Activated gamma-delta T cell treated with anti-CD3 and anti-CD28 coated beads, Interleukin-2, amount 50 U/mL, for 16 hours (primary cell): ENCODE measurements at places on chromosomes 3 and 15.

DNA sequence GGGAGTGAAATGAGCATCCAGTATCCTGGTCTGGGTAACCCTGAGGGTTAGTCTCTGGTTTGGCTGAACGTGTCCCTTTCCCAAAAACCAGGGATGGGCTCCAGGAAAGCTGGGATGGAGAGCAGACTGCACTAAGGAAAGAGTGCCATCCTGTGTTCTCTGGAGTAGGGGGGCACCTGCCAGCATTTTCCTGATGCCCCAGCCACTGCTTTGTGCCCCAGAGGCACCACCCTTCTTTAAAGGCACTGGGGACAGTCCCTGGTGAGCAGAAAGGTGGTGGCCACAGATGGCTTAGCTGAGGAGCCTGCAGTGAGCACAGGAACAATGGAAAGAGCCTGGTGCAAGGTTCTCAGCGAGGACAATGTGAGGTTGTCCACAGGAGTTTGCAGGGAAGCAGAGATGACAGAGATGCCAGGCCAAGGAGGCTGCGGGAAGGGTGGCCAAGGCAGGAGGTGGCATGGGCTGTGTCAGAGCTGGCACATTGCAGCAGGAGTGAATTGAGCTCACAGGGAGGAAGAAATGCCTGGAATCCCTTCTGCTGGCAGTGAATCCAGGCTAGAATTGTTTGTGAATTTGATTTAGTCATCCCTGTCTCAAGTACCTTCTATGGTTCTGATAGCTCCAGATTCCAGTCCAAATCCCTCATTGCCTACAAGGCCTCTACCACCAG is 39.9 kb downstream of the AMOTL2 start:
- no peak for DNase-seq

DNA sequence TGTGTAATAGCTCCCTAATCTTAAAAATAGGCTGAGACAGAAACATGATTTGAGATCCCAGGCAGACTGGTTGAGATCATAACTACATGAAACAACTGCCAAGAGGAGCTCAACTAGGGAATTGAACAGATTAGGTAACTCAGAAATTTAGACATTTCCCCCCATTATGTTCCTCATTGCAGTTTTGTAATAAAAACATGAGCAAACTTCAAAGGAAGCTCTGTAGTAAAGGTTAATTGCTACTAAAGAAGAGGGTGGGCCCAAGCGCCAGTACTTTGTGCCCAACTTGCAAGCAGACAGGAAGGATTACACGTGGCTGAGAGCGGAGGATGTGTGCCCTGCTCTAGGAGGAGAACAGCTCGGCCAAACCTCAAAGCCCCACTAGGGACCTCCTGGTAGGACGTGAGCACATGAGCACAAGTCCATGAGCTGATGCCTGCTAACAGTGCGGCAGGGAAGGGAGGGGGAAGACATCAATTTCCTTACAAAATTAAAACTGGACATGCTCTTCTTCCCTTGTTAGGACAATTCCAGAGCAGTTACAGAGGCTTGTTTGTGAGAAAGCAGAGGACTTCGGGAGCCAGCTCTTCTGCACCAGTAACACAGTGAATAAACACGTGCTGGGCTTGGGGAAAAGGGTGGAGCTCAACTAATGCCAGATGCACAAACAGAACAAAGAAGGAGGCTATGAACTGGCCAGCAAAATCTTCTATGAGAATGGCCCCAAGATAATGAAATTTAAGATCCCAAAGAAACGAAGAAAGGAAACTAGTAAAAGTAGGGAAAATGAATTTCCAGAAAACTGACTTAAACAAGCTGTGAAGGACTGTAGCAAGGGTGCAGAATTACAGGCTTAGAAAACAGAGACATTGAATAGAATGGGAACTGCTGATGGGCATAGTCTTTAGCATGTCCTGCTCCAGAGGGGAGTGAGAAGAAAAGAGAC is 275.5 kb downstream of the MECOM start:
- DNase-seq, result no peak

DNA sequence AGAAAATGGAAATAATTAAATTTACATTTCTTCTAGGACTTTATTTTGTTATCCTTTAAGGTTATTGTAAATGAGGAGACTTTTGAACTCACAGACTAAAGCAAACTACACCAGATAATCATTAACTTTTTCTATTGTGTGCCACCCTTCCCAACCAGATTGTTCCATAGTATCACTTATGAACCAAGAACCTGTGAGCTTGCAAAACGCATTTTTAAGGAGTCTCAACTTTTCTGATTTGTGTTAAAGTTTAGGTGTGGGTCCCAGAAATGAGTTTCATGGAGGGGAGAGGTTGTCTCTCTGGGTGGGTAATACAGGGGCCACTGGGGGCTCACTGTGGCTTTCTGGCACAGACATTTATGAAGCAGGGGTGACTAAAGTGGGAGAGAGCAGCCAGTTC is 75.7 kb downstream of the IGF1R start:
- DNase-seq, result no peak

GRCh38 chr3:141465221-141465620 is 21.6 kb upstream of the RASA2 start:
- no peak for DNase-seq

GRCh38 chr3:67418426-67419217 is 235.8 kb downstream of the SUCLG2 start:
- DNase-seq, result no peak

DNA sequence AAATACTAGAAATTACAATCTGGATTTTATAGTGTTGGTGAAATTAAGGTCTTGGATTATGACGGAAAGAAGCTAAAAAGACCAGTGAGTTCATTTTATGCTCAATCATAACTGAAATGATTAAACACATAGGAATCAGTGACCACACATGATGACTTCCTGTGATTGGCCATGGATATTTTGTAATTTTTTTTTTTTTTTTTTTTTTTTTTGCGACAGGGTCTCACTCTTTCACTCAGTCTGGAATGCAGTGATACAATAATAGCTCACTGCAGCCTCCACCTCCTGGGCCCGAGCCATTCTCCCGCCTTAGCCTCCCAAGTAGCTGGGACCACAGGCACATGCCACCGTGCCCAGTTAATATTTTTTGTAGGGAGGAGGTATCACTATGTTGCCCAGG is 47.4 kb downstream of the PAQR5 start:
- DNase-seq, result no peak

DNA sequence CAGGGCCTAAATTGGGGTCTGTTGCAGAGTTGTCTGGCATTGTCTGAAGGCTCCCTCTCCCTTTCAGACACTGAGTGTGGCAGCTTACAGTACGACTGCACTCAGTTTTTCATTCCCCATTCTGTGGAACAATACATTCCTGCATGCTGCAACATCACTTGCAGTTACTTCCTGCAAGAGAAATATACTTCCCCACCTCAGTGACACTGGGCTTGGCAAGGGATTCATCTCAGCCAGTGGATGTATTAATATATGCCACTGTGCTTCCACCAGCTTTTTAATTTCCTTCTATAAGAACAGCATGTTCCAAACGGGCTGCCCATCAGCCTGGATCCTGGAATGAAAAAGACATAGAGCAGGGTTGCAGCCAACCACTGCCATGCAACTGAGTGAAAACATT is 23.1 kb downstream of the B3GALNT1 start:
- no peak for DNase-seq

DNA sequence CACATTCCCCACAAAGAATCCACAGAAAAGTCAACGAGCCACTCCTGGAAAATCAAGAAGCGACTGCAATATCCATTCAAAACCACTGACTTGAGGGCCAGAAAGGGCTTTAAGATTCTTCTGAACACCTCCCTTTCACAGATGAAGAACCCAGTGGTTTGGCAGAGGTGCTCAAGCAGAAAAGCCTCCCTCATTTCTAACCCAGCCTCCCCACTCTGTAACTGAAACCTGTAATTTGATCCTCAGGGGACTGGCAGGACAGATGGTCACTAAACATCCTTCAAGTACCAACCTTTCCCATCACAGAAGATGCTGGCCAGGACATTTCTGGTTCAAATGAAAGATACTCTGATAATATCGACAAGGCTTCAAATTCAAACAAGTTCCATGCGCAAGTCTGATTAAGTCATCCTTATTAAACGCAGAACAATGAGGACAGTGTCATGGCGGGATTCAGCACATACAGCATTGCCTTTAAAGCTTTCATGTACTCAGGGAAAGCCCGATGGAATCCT is 5.5 kb downstream of the SEMA5B start:
- DNase-seq, result no peak

- DNase-seq, result no peak
Observed at GRCh38 chr3:36926292-36926897, 18.5 kb downstream of the TRANK1 start.

DNA sequence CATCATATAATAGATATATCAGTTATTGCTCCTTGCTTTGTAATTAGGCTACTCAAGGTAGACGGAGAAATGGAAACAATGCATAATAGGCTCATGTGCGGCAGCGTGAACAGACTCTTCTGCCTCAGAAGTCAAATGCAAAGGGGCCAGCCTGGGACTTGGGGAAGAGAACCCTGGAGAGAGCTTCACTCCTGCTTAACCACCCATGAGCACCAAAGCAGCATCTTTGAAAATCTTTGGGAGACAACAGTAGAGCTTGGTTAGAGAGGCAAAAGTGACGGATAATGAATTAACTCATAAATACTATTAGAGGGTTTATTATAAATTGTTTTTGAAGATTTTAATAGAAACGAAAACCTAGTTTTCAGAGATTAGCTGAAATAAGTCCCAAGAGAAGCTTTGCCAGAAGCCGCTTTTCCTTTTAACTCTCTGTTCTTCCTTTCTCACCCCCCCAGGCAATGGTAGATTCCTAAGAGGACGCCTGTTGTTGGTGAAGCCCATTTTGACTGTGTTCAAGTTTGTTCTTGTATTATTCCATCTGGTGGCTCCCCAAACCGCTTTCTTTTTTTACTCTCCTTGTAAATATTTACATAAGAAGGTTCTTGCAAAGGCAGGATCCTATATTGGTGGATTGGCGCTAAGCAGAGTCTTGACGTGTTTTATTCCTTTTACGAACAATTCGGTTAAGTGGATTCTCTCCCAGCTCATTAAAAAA is 196.0 kb upstream of the TPRG1 start:
- no peak for DNase-seq

DNA sequence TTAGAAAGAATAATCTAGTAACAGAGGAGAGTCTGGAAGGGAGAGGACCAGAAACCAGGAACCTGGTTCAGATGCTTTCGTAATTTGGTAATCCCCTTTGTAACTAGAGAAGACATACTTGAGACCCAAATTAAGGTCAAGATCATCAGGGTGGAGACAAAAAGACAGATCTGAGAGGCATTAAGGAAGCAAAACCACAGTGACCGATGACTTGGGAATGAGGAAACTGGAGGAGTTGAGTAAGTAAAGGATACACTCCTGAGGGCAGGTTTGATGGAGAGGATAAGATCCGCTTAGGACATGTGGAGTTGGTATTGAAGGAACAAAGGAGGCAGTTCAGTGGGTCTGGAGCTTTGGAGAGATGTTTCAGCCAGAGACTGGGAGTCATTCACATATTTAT is 23.6 kb upstream of the BCL2A1 start:
- DNase-seq, result no peak

DNA sequence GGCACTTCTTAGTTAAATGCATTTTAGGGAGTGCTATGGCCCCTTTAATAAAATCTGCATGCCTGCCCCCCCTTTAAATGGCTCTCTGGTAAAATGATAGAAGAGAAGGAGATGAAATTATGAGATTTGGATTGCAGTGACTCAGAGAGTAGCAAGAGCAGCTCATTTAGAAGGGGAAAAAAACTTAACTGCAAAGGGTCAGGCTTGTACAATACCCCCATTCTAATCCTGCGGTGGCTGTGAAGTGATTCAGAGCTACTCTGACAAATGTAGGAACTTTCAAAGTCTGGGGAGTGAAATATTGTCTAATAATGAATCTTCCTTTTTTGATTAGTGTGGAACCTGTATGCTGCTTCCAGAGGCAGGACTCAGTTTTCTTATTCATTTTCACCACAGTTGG is 44.1 kb upstream of the TBC1D23 start:
- no peak for DNase-seq

GRCh38 chr3:15681668-15682067 is 80.1 kb downstream of the BTD start:
- no peak for DNase-seq

DNA sequence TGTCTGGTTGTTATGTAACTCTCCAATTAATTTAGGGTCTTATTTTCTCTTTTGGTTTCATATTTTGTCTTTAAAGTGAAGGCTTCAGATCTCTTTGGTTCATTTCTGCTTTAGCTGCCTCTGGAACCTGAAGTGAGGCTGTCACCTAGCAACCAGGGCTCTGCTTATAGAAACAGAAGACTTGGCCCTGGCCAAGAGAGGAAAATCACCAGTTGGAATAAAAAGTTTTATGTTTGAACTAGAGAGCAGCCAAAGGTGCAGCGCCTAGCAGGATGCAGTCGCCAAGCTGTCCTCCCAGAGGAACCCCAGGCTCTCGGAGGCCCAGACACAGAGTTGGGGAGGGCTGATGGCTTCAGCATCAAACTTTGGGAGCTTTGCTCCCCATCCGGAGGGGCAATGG is 41.1 kb downstream of the LYZL4 start:
- DNase-seq, result no peak

DNA sequence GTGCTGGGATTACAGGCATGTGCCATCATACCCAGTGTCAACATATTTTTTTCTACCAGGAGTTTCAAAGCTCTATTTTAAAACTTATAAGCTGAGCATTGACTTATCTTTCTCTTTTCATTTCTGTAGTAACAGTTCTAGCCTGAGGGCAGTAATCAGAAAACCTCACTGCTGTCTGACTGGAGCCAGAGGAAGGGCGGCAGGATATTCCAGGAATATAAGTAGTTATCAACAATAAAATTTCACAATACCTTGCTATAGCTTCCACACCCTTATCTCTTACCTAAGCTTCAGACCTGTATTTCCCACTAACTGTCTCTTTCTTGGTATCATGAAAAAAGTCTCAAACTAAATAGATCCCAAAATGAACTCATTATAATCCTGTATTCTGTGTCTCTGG is 5.1 kb upstream of the NEDD4 start:
- DNase-seq, result no peak

DNA sequence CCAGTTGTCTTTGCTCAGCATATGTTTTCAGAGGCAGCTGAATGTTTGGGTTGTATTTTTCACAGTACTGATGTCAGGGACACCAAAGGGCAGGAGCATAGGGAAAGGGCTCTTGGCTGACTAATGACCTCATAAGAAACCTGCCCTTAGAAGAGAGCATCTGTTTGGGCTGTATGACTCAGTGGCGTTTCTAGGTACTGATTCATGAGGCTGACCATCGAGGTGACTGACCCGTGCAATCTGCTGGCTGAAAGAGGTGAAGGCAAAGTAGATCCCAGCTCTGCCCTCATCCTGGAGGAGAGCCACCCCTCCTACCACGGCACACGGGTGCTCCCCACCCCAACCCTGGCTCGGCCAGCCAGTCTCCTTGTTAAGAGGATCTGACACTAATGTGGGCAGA is 8.3 kb downstream of the LMCD1 start:
- DNase-seq, result no peak

DNA sequence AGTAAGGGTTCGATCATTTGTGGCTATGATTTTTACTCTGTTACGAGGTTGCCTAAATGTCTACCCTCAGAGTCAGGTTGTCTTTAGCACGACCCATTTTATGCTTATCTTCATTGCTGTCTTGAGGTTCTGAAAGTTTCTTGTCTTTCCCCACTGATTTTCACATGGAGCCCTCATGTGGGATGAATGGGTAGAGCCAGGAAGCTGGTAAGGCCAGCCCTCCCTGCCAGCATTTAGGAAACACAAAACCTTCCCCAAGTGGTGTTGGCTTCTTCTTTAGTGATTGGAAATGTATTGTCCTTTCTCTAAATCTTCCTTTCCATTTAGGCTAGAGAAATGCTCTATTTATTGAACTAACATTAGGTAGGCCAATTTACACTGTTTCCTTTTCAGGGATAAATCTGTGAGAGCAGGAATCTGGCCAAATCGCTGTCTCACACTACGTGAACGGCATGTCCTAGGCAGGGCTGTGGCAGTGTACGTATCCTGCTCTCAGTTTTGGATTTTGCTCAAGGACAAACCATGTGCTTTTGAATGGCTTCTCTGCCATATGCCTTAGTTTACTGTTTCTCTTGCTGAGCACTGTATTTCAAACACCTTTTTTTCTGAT is 43.7 kb downstream of the MYZAP start:
- DNase-seq, result no peak
